GM06990 (cell line): ENCODE measurements at places on chromosomes 12 and 14.

- DNase-seq: no peak
Observed at GRCh38 chr12:85985996-85986395, 111.9 kb downstream of the NTS start.

DNA sequence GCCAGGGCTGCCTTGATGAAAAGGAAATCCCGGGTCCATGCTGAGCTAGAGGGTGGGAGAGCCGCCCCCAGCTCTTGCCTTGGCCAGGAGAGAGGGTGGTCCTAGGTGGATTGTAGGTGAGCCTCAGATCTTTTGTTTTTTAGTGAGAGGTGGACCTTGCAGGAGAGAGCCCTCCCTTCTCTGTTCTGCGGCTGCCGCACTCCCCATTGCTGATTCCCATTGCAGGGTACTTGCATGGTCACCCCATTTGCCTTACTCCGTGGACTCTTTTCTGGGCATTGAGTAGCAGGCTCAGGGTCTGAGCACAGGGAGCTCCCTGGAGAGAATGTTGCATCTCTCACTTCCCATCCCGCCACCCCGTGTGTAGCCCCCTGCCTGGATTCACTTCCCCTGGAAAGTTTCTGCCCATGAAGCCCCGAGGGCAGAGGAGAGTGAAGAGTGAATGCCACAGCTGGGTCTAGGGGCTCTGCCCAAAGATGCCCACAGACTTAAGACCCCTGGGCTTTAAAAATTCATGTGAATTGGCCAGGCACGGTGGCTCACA, 10.2 kb downstream of the VASH1 start:
- DNase-seq: no peak

- peak; percentile 33 for DNase-seq
Observed at GRCh38 chr12:52980650-52981423, 25.4 kb upstream of the EIF4B start.

DNA sequence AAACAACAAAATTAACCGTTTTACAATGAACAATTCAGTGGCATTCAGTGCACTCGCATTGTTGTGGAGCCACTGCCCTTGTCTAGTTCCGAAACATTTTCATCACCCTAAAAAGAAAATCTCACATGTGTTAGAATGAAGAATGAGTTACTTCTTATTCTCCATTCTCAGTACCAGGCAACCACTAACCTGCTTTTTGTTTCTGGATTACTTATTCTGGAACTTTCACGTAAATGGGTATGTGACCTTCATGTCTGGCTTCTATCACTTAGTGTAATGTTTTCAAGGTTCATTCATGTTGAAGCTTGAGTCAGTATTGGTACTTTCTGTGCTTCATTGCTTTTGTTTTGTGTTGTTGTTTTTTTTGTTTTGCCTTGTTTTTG, 15.6 kb downstream of the RCOR1 start:
- peak; percentile 66 for DNase-seq

DNA sequence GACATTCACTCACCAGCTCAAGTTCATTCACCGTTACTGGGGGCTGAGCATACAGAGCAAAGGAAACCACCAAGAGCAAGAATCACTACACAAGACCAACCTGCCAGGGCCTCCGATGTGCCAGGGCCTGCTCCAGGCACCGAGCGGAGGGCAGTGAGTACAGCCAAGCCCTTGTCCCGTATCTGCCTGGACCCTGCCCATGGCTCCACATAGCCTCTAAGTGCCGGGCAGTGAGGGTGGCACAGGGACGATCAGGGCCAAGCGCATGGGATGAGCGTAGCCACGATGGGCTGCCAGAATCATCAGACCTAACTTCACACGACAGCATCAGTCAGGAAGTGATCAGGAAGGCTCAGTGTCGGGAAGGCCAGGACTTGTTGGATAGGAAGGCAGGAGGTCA, 199.6 kb downstream of the BCL11B start:
- DNase-seq: no peak

GRCh38 chr12:118307069-118307954, 65.4 kb downstream of the TAOK3 start:
- peak; percentile 43 for DNase-seq

DNA sequence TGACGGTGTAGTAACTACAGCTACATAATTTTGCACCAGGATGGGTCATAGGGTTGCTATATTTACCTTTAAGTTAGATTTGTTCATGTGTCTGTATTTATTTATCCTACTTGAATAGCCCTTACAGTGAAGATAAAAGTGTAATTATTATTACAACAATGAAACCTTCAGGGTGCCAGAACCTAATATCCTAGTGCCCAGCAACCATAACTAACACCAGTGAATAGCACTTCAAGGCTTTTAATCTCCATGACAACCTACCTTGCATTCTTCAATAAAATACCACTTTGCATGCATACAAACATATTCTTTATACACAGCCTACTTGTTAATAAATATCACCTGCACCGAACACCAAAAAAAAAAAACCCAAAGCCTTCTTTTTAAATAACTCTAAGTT, 58.7 kb upstream of the G2E3 start:
- no peak for DNase-seq

DNA sequence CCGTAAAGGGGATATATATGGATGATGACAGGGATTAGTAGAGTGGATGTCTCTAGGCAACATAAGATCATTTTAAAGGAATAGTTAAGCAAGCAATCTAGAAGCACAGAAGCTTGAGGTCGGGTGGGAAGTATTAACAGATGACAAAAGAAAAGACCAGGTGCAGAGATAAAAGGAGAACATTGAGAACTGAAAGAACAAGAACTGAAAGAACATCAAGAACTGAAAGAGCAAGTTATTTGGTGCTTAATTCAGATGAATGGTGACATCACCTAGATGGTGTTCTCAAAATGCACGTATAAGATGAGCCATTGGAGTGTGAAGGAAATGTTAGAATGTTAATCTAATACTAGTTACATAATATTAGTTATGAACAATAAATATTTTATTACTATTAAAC, 224.0 kb upstream of the PDE3A start:
- peak; percentile 47 for DNase-seq

- no peak for DNase-seq
Observed at GRCh38 chr12:132386926-132387497, 57.6 kb upstream of the GALNT9 start.

- no peak for DNase-seq
Observed at GRCh38 chr14:80678436-80678835, 263.1 kb downstream of the CEP128 start.

- no peak for DNase-seq
Observed at GRCh38 chr12:113359939-113360748, 1.8 kb downstream of the PLBD2 start.

GRCh38 chr12:120261951-120262851, 3.3 kb downstream of the PXN start:
- no peak for DNase-seq

DNA sequence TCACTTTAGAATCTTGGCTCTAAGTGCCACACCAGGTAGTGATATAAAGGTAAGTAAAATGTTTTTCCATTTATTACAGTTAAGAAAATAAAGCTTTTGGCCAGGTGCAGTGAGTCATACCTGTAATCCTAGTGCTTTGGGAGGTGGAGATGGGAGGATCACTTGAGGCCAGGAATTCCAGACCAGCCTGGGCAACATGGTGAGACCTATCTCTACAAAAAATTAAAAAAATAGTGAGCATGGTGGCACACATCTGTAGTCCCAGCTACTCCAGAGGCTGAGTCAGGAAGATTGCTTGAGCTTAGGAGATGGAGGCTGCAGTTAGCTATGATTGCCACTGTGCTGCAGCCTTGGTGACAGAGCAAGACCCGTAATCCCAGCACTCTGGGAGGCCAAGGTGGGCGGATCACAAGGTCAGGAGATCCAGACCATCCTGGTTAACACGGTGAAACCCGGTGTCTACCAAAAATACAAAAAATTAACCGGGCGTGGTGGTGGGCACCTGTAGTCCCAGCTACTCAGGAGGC, 5.0 kb downstream of the FANCM start:
- no peak for DNase-seq

- no peak for DNase-seq
Observed at GRCh38 chr12:94172973-94173372, 24.6 kb downstream of the PLXNC1 start.

DNA sequence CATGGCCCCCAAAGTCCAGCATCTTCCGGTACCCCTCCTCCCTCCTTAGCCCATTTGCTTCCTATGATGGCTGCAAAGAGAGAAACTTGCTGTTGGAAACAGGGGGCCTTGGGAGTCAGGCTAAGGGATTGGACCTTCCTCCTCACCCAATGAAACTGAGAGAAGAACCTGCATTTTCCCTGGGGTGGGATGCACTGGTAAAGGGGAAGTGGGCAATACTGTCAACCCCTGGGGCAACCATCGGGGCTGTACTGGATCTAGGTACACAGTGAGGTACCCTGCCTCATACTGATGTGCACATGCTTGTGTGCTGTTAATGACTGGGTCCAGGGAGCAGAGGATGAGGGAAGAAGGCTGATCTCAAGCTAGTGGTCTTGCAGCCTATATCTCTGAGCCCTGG, 11.0 kb upstream of the JPH4 start:
- no peak for DNase-seq
